ENCODE measurements at places on chromosomes 1 and 21.

DNA sequence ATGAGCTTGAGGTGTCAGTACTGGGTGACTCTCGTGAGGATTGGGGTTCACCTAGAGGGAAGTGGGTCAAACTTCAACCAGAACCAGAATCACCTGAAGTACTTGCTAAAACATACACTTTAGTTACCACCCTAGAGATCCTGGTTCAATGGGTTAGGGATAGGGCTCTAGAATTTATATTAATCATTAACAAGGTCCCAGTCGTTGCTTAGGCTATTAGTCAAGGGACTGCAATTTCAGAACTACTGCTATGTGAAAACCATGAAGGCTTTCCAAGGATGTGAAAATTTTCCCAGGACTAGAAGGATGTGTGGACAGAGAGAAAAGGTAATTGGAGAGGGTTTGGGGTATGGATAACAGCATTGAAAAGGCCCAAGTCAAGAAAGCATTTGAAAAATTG, 162.6 kb downstream of the GRIK1 start:
- DNase-seq, result no peak

GRCh38 chr1:3333903-3334302, 120.6 kb upstream of the ARHGEF16 start:
- DNase-seq, result no peak

DNA sequence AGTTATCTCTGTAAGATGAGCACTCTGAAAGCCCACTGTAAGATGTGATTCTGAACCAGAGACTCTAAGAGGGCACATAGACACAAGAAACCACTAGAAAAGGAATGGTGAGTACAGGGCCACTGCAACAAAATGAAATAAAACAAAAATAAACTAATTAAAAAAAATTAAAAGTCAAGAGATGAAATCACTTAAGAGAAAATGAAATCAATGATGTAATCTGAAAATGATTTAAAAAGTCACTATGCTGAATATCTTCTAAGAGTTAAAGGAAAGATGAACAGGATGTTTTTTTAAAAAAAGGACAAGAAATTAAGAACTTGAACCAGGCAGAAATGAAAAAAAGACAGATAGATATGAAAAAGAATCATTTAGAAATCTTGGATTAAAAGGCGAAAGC, 110.6 kb upstream of the OLIG2 start:
- no peak for DNase-seq

- peak; percentile 75 for DNase-seq
These were observed 41.8 kb upstream of the CAMTA1 start for GRCh38 chr1:6743189-6744101.

DNA sequence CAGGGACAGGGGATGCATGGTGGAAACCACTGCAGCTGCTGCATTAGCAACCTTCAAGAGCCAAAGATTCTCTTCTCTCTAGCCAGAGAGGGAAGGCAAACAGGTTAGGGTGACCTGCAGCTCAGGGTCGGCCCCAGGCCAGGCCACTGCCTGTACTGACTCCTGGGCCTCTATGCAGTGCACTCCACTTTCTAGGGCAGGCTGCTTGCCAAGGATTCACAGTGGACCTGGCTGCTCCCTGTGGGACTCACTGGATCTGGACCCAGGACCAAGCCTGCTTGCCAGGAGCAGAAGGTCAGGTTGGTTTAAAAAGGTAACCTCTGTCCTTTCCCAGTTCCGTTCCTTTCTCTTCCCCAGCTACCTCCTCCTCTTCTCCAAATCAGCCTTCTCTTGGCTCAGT, 52.4 kb downstream of the HIVEP3 start:
- DNase-seq, result no peak

DNA sequence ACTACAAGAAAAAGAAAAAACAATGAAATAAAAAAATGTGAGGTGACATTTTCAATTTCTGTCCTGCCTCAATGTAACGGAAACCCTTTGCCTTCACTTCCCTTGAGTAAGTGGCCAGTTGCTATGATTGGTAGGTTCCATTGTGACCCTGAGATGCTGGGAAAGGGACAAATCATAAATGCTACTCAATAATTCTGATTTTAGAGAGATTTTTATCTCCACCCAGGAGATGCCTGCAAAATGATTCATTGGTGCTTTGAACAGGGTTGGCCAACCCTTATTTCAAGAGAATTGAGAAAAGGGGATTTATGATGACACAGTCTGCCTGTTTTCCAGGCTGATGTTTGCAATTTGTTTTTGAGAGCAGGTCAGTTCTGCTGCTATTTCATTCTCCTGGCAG, 22.5 kb downstream of the XCL1 start:
- no peak for DNase-seq

GRCh38 chr21:29540289-29540688, 241.6 kb downstream of the BACH1 start:
- no peak for DNase-seq

- DNase-seq, result no peak
These were observed 311.9 kb downstream of the PRDM2 start for GRCh38 chr1:14011888-14012287.

- no peak for DNase-seq
These were observed 5.3 kb upstream of the MAP3K7CL start for GRCh38 chr21:29125191-29125590.

- no peak for DNase-seq
These were observed 32.9 kb downstream of the NBPF3 start for GRCh38 chr1:21472861-21473260.

DNA sequence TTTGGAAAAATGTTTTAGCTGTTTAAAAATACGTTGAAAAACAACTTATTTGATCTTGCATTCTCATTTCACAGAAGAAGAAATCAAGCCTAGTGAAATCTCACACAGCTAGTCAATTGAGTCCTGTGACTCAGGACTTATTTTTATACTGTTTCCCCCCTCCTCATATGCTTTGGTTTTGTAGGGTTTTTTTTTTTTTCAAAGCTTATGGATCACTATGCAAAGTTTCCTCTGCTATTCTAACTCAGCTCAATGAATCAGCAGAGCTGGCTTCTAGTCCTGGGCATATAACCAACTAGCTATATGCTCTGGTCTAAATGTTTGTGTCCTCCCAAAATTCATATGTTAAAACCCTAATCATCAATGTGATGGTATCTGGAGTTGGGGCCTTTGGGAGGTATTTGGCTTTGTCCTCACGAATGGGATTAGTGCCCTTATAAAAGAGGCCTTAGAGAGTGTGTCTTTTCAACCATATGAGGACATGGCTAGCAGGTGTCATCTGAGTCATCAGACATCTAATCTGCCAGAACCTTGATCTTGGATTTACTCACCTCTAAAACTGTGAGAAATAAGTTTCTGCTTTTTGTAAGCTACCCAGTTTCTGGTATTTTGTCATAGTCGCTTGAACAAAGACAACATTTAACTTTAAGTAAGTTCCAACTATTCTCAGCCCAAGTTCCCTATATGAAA, 317.2 kb upstream of the C1orf87 start:
- no peak for DNase-seq

DNA sequence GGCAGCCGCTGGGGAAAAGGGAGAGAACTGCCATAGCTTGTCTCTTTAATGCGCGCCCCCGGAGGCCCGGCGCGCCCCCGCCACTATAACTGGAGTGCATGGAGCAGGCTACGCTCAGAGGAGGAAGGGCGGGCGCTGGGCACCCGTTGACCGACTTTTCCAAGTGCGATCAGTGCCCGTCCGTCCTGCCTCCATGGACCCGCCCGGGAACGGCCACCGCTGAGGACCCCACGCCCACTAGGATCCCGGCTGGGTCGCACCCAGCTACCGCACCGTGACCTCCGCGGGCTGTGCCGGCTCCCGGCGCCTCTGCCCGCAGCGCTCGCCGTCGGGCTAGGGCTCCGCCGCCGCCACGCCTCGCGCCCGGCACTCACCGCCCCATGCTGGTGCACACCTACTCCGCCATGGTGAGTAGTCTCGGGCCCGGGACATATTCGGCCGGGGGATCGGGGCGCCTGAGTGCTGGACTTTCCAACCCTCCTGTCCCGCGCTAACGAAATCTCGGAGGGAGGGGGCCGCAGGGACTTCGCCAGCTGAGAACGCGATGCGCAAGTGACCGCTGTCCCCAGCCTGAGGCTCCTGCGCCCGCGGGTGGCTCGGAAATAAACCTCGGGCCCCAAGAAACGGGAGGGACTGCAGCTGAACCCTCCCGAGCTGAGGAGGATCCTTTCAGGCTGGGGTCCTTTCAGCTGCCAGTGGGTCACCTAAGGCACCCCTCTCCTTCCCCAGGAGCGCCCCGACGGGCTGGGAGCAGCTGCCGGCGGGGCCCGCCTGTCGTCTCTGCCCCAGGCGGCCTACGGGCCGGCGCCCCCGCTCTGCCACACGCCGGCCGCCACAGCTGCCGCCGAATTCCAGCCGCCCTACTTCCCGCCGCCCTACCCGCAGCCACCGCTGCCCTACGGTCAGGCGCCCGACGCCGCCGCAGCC, at the start of gene TFAP2E:
Gene TFAP2E, plus strand, starts transcription at position 117 of the 927 bp plus-strand sequence. Its CDS starts 264 bp downstream, at position 381.
- peak; percentile 67 for DNase-seq

DNA sequence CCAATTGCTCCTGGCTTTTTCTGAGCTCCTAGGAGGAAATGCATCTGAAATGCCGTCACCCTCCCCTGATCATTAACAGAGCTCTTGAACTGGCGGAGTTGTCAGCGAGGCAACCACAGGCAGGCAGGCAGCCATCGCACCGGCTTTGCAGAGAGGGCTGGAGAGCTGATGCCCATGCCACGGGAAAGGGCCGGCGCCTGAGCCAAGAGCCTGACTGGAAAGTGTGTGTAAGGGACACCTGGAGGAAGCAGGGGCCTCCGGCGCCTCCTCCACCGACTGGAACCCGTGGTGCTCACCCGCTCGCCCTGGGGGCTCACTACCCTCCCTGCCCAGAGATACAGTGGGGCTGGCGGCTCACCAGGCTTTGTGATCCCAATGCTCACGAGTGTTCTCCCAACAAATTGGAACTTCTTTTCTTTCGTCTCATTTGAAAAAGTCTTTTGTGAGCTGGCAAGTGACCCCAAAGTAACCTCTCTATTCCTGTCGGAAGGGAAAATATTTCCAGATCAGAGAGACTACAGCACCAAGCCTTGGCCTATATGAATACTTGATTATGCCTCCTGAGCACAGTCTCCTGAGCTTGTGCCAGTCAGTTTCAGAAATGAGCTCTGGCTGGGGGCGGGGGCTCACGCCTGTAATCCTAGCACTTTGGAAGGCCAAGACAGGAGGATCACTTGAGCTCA, 97.7 kb upstream of the SLC25A33 start:
- DNase-seq, result peak; percentile 78

DNA sequence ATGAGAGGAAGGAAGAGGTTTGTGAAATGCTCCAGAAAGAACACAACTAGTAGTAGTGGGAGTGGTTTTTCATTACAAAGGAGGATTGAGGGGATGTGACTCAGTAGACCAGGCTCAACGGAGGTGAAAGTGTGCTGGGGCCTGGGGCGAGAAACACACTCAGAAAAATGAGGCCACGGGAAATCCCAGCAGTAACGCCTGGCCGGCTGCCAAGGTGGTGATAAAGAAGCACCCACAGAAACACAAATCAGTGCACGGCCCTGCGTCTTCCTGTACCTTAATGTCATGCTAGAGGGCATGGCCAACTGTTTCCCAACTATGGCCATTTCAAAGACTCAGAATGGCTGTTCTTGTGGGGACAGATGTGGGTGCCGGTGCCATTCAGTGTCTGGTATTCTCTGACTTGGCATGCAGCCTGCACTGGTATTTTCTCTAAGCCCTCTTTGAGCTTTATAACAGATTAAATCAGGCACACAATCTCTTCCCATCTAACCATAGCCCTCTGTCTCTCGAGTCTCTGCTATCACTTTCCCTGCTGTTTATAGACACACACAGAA, 38.2 kb downstream of the URB2 start:
- no peak for DNase-seq

GRCh38 chr1:42992054-42992571, 33.4 kb upstream of the SLC2A1 start:
- DNase-seq, result no peak

- DNase-seq, result no peak
These were observed 156.9 kb downstream of the PPP1R12B start for GRCh38 chr1:202505356-202505755.

DNA sequence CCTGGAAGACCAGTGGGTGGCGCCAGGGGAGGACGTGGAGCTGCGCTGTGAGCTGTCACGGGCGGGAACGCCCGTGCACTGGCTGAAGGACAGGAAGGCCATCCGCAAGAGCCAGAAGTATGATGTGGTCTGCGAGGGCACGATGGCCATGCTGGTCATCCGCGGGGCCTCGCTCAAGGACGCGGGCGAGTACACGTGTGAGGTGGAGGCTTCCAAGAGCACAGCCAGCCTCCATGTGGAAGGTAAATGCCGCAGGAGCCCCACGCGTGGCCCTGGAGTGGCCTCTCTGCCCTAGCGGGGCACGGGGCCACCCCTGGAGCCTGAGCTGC, 75.2 kb downstream of the OBSCN start:
- no peak for DNase-seq

GRCh38 chr1:36709869-36710481, 227.3 kb upstream of the CSF3R start:
- DNase-seq, result no peak

DNA sequence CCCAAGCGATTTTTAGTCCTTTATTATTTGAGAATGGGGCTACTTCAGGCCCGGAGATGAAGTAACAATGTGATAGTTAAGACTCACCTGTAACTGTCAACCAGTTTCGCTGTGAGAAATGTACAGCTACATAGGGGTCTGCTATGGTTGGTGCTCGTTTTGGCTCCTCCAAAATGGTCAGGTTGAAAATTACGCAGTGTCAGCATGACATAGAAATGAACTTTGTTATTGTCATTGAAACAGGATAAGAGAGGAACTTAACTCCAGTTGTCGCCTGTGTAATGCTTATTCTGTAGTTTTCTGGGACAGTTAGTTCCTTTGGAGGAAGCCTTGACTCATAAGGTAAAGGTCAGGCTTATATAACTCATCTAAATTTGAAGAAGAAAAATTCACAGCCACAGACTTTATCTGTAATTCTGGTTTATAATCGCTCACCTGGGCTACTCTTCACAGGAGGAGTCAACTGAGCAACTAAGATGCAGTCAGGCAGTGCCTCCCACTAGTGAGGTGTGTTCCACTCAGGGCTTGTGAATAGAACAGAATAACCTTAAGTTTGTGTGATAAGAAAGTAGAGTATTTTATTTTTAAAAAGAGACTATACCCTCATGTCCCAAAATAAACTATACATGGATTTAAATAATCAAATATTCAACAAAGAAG, 130.9 kb downstream of the CD247 start:
- no peak for DNase-seq

- peak; percentile 63 for DNase-seq
These were observed 43.9 kb downstream of the NAV1 start for GRCh38 chr1:201582705-201583442.

- DNase-seq, result no peak
These were observed 7.0 kb upstream of the CDK11B start for GRCh38 chr1:1665815-1666251.

- no peak for DNase-seq
These were observed 14.8 kb upstream of the TMEM240 start for GRCh38 chr1:1554926-1555915.

DNA sequence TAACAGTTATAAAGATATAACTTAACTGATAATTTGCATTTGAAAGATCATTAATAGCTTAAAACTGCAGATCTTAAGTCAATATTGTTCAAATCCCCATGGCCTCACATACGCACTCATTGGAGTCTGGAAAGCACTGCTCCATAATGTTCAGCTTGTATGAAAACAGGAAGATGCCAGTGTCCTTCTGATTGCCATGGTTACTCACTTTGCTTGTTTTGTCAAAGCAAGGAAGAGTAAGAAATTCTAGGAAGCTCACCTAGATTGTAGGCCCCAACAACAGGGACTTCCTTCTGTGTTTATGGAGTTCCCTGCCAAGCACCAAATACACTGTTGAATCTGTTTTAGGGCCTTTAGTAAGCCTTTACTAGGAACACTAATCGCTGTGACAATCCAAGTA, 10.9 kb downstream of the GAS5 start:
- no peak for DNase-seq

Data from cardiac septum (tissue), 1 donor.